M059J (cell line): ENCODE measurements at places on chromosomes 7 and 10. TPM values are rescaled to one million over a fixed set of nuclear protein-coding genes. Genes with fewer than 3 reads are reported as not detected.

C10orf95 gene
- total RNA-seq: not detected in 2 replicates

CALML5 gene
- not detected in 2 replicates for total RNA-seq

FFAR4 gene
- not detected in 2 replicates for total RNA-seq

NPFFR1 gene
- total RNA-seq: not detected in 2 replicates

VENTX gene
- total RNA-seq: not detected in 2 replicates

CD36 gene
- 2.0 and 9.4 TPM in 2 replicates for total RNA-seq

SEMA3C gene
- total RNA-seq: 116 and 143 TPM in 2 replicates

LRMDA gene
- 8.0 and 36.7 TPM in 2 replicates for total RNA-seq

TUBGCP2 gene
- 38.6 and 51.9 TPM in 2 replicates for total RNA-seq

OIT3 gene
- not detected in 2 replicates for total RNA-seq

VPS41 gene
- total RNA-seq: 33.9 and 54.9 TPM in 2 replicates

FAM20C gene
- 143 and 300 TPM in 2 replicates for total RNA-seq

ITPRID1 gene
- total RNA-seq: not detected in 2 replicates

C7orf57 gene
- 0.25 and 0.62 TPM in 2 replicates for total RNA-seq

FAM200A gene
- total RNA-seq: 8.6 and 13.3 TPM in 2 replicates

PNLIPRP2 gene
- total RNA-seq: not detected in 2 replicates

SHH gene
- total RNA-seq: not detected in 2 replicates

MYH16 gene
- 0.05 and 0.34 TPM in 2 replicates for total RNA-seq

AGMO gene
- total RNA-seq: not detected in 2 replicates

CRHR2 gene
- total RNA-seq: not detected in 2 replicates

MLXIPL gene
- 0.07 and 0.71 TPM in 2 replicates for total RNA-seq

ZNF853 gene
- total RNA-seq: 0.25 and 0.94 TPM in 2 replicates

PRKCQ gene
- total RNA-seq: 0.10 TPM in 1 of 2 replicates, not detected in the other

MSMB gene
- not detected in 2 replicates for total RNA-seq

GJD4 gene
- total RNA-seq: not detected in 2 replicates

FOXI2 gene
- total RNA-seq: not detected in 2 replicates

NXPH1 gene
- not detected in 2 replicates for total RNA-seq

PDE6C gene
- not detected in 2 replicates for total RNA-seq

FKBP9 gene
- total RNA-seq: 150 and 170 TPM in 2 replicates

KMT2C gene
- total RNA-seq: 9.7 and 18.9 TPM in 2 replicates

CTAGE4 gene
- total RNA-seq: 2.7 TPM in 1 of 2 replicates, not detected in the other

ZNF425 gene
- 1.1 and 3.1 TPM in 2 replicates for total RNA-seq

NRAP gene
- not detected in 2 replicates for total RNA-seq

IGF2BP3 gene
- 50.6 and 76.9 TPM in 2 replicates for total RNA-seq

PRKG1 gene
- total RNA-seq: 1.7 and 2.2 TPM in 2 replicates

CUZD1 gene
- 0.02 and 0.05 TPM in 2 replicates for total RNA-seq

LIPJ gene
- total RNA-seq: not detected in 2 replicates

ARF5 gene
- total RNA-seq: 250 and 256 TPM in 2 replicates

SPDYE2B gene
- total RNA-seq: not detected in 2 replicates

UNCX gene
- not detected in 2 replicates for total RNA-seq

BMPER gene
- total RNA-seq: 1.5 and 2.3 TPM in 2 replicates

PITRM1 gene
- total RNA-seq: 45.3 and 57.4 TPM in 2 replicates

GPR15LG gene
- total RNA-seq: not detected in 2 replicates

ANKRD2 gene
- total RNA-seq: not detected in 2 replicates

INPP5A gene
- total RNA-seq: 13.0 and 15.3 TPM in 2 replicates

LRRC18 gene
- not detected in 2 replicates for total RNA-seq

UBE2H gene
- 60.5 and 98.3 TPM in 2 replicates for total RNA-seq

AKR1C2 gene
- total RNA-seq: 0.49 and 0.86 TPM in 2 replicates

SMARCD3 gene
- 3.2 and 4.3 TPM in 2 replicates for total RNA-seq

COL13A1 gene
- 5.7 and 15.6 TPM in 2 replicates for total RNA-seq

RPEL1 gene
- 0.12 TPM in 1 of 2 replicates, not detected in the other for total RNA-seq

SPDYE2 gene
- not detected in 2 replicates for total RNA-seq

UBTD1 gene
- 21.8 and 40.5 TPM in 2 replicates for total RNA-seq

PODXL gene
- 27.2 and 50.6 TPM in 2 replicates for total RNA-seq

NPSR1 gene
- total RNA-seq: not detected in 2 replicates

SPDYE3 gene
- not detected in 2 replicates for total RNA-seq

FANK1 gene
- total RNA-seq: 4.5 and 11.2 TPM in 2 replicates

LLCFC1 gene
- not detected in 2 replicates for total RNA-seq

NCF1 gene
- not detected in 2 replicates for total RNA-seq
